ENCODE measurements at places on chromosomes 13 and 19.

- no peak for DNase-seq
Measured at GRCh38 chr19:15721268-15721667, 6.6 kb upstream of the OR10H2 start.

- no peak for DNase-seq
Measured at GRCh38 chr13:75963302-75963701, 327.2 kb downstream of the LMO7 start.

GRCh38 chr13:95221971-95222732, 79.1 kb downstream of the ABCC4 start:
- DNase-seq = no peak

- no peak for DNase-seq
Measured at GRCh38 chr13:21657538-21657937, 13.3 kb upstream of the FGF9 start.

DNA sequence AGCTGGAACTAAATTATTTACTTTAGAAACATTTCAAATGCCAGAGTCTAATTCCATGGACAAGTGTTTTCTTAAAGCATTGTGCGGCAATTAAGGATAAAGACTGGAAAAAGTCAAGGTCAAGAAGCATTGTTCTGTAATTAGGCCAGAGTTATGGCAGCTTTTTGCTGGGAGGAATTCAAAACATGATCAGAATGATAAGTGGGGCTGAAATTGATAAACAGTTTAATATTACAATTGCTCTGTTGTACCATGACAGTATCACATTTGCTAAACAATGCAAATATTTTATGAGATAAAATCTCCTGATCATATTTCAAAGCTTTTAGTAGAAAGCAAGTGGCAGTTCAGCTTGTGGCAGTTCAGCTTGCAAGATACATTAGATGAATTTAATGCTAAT, 513.7 kb downstream of the GPC6 start:
- no peak for DNase-seq

DNA sequence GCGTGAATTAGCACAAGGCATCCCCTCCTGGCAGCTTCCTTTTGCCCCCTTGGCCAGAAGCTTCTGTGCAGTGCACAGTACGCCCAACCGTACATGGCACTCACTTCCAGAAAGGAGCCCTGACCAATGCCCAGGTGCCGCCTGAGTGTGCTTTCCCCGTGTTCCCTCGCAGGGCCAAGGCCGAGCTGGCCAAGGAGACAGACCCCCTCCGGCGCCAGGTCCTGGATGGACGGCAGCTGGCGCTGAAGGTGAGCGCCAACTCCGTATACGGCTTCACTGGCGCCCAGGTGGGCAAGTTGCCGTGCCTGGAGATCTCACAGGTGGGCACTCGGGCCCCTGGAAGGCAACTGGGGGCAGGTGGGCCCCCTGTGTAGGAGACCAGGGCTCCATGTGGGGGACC, 9.4 kb upstream of the SPIB start:
- DNase-seq = no peak

DNA sequence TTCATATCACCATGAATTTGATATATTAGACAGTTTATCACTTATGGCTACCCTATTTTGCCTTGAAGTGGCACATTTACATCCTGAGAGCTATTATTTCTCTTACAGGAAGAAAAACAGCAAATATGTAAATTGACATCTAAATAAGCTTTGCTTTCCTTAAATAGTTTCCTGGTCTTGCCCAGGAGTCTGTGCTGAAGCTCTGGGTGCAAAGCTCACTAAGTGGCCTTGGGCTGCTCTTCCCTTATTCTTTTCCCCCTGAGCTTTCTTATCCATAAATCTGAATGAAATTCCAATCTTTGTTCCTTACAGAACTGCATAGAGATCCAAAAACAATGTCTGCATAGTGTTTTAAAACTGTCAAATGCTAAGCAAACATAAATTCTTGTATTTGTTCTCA, 56.3 kb downstream of the TNFSF13B start:
- no peak for DNase-seq

DNA sequence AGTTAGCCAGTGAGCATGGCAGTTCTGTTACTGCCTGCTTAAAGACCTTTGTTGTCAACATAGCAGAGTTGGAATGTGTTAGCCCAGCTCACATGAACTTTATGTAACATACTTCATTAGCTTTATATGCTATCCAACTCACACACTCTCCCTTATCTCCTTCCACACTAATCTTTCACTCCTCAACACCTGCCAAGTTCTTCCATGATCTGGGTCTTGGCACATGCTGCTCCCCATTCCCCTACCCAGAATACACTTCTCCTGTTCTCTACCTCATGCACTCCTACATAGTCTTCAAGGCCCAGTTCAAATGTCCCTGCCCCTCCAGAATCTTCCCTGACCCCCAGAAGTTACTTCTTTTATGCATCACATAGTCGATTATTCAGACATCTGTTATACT, 179.3 kb downstream of the KATNAL1 start:
- no peak for DNase-seq

GRCh38 chr13:39866722-39867121, 211.3 kb downstream of the COG6 start:
- no peak for DNase-seq

GRCh38 chr13:103996733-103997132, 930.5 kb upstream of the SLC10A2 start:
- DNase-seq = no peak

GRCh38 chr19:38596057-38596981, 21.4 kb downstream of the MAP4K1 start:
- peak; percentile 33 for DNase-seq

DNA sequence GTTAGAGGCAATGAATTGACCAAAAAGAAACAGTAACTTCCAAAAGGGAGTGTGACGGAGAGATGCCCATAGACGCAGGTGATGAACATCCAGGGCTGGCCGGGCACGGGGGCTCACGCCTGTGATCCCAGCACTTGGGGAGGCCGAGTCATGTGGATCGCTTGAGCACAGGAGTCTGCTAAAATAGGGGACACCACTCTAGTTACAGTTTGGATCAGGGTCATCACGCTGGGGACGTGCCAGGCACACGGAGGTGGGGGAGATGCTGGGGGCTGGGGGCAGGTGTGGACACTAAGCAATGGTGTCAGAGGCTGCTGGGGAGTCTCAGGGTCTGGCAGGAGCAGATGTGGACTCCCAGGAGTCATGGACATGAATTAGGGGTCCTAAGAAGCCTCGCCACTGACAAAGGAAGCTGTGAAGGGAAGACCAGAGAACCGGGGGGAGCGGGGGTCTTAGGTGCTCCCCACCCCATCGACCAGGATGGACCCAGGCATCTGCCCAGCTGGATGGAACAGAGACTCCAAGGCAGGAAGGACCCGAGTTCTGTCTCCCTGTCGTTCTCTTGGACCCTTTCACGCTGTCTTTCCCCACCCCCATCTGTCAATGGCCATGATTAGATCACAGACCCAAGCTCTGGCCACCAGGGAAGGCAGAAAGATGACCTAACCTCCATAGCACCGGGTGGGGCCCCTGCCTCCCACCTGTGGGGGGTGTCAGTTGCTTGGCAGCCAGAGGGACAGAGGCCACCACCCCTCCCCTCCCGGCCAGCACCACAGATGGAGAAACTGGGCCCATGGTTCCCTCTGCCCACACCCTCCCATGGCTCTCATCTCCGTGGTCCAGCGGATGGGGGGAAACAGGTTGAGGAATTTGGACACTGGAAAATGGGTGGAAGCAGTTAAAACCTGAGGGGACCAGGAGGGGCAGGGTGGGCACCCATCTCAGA, 19.6 kb downstream of the CCDC8 start:
- no peak for DNase-seq

GRCh38 chr19:38877781-38878574, at the start of gene RINL:
Gene RINL (minus strand): TSS chr19:38878275. CDS start chr19:38876742, 1,533 bp downstream.
- DNase-seq = peak; percentile 71

DNA sequence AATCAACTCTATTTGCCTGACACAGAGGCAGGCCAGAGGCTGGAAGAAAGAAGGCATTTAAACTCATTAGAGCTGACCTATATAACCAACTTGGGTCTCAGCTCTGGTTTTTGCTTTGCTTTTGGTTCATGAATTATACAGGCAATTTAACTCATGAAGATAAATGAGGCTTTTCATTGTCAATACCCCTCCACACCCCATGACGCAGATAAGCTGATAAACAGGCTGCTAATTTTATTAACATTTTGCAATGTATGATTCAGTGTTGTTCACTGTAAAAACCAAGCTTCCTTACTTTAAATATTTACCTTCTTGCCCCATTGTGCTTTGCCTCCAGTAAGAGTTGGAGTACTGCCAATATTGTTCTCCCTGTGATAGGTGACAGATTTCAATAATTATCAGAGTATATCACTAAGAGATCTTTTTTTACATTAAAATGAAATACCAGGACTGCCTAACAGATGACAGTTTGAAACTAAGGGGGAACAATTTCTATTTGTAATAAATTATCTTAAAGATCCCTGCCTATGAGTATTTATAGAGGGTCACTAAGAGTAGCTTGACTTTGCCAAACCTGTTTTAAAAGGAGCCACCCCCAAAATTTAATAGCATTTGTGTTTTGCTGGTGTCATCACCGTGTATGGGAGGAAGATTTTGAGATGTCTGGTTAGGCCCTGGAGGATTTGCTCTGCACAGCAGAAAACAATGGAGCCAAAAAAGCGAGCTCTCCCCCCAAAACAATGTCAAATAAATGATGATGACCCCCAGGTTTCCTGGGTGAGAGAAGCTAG, 472.7 kb upstream of the NBEA start:
- no peak for DNase-seq

GRCh38 chr13:51999510-51999911, 11.7 kb downstream of the ATP7B start:
- DNase-seq = no peak

DNA sequence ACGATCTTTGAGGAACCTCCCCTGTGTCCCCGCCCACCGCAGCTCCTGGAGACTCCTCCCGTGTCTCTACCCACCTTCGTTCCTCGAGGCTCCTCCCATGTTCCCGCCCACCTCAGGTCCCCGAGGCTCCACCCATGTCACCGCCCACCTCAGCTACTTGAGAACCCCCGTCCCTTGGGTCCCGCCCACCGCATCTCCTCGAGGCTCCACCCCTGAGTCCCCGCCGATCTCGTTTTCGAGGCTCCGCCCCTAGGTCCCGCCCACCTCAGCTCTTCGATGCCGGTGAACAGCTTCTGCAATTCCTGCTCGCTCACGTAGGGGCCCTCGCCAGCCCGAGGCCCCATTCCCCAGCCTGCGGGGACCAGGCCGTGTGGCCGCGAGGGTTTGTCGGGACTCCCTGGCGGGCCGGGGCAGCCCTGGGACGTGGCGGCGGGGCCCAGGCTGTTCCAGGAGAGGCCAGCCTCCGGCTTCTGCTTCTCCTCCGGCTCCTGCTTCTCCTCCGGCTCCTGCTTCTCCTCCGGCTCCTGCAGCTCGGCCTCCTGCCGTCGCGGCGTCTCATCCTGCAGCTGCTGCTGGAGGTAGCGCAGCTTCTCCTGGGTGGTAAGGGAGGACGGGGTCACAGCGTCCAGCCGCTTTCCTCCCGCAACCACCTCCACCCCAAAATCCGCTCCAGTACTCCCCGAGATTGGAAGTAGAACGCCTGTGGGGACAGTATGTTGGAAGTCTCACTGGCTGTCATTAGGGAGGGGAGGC, 16.7 kb downstream of the TSKS start:
- DNase-seq = peak; percentile 55

DNA sequence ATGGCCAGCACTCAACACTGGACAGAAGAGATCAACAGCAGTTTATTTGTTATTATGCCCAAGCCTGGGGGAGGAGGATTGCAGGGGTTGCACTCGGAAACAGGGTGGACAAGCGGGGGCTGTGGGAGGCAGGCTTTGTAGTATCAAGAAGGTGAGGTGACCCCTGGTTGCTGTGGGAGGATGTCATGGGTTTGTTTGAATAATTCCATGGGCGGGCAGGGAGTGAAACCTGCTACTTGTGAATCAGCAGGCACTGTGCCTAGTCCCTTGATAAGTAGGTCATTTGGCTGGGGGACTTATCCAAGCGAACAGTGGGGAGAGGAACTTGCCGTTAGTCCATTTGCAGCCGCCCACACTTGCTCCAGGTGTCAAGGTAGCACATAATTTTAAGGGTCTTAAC, 84.4 kb upstream of the KCTD15 start:
- DNase-seq = no peak

GRCh38 chr13:52022356-52022755, 2.1 kb upstream of the UTP14C start:
- DNase-seq = no peak

DNA sequence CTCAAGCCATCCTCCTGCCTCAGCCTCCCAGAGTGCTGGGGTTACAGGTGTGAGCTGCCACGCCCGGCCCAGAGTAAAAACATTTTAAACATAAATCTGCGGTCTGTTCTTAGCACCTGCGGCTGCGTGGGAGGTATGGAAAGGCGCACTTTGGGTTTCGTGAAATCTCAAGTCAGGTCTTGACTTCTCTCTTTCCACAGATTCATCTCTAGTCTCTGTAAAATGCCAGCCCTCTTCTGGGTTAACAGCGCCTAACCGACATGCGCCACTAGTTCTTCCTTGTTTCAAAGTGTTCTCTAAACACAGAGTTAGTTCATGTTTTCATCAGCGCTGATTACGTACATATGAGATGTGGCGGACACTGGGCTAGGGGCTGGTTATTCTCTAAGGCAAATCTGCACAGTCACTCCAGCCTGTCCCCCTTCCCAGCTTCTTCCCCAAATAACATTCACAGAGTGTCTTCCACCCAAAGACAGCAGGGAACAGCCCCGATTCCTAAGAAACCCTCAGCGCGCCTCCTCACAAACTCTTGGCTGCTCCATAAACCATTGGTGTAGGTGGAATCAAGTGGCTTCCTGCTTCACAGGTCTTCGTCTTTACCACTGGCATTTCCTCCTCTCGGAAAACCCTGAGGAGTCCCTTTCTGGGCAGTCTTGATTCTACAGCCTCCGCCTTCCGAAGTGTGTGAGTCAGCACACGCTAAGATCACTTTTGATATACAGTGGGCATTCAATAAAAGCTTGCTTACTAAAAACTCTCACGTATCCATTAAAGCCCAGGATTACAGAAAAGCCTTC, 1.4 kb downstream of the PARP4 start:
- DNase-seq = peak; percentile 73

GRCh38 chr19:44883922-44884321, 7.1 kb upstream of the TOMM40 start:
- DNase-seq = no peak

- DNase-seq = no peak
Measured at GRCh38 chr13:27977476-27978300, 8.6 kb upstream of the CDX2 start.

DNA sequence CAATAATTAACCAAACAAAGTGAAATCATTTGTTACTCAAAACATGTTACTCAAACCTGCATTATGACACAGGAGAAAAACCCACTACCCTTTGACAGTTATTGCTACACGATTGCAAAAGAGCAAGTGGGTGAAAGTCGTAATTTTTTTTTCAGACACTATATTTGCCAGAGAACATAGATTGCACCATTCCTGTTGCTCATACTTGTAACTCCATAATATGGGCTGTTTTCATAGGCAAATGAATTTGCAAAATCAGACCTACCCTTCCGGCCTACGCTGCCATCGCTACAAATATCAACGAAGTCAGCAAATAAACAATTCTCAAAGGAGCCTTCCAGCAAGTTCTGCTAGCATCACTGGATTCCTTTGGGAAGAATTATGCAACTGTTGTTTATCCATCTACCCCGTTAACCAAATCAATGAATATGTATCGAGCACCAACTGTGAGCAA, 396.5 kb downstream of the IRS2 start:
- no peak for DNase-seq

GRCh38 chr13:112112534-112113276, 45.8 kb downstream of the SOX1 start:
- no peak for DNase-seq
